ENCODE measurements at places on chromosomes 3 and 15.

DNA sequence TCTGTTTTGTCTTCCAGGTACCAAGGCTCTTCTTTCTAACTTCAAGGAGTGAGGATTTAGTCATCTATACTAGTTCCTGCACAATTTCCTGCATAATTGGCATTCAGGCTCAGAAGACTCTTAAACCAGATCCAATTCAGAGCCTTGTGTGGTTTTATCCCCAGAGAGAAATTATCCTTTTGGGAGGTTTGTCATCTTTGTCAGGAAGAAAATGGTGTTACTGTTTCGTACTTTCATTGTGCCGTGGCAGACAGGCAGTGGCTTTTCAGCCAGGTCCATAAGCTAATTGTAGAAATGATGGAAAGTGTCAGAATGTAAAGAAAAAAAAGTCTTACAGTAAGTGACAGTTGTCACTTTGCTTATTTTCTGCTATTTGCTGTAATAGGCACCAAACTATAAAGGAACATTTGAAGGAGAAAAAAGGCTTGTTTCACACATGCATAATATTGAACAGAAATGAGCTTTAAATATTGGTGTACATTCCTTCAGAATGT lies 82.8 kb downstream of the CADM2 start:
- DNase-seq, result no peak

DNA sequence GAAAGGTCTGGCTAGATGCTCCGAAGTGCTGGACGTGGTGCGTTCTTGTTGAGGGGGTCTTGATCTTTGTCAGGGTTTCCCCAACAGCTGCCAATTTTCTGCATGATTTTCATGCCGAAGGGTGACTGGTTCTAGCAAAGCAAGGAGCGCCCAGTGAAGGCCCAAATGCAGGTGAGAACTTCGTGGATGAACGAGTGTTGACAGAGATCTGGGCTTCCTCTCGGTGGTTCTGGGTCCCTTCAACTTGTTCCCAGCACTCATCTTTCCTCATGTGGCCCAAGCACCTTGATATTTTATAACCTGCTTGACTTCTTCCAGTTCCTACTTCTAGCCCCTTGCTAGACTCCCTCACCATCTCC lies 40.8 kb upstream of the TFRC start:
- no peak for DNase-seq

DNA sequence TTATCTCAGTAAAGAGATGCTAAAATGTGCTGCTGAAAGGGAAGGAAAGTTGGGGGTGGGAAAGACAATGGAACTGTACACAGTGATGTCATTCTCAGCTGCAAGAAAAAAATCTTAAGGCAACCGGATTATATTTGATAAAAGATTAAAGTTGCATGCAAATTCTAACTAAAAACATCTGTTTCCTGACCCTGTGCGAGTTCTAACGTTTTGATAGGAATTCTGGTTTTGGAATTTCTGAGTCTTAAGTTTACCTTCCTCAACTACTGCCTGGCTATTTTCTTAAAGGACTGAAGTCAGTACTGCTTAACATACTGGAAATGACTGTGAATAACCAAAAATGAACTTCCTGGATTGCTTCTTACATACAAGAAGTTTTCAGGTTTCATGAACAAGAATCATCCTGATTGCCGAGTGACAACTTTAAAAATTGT lies 115.5 kb downstream of the SLC25A26 start:
- peak; percentile 8 for DNase-seq

DNA sequence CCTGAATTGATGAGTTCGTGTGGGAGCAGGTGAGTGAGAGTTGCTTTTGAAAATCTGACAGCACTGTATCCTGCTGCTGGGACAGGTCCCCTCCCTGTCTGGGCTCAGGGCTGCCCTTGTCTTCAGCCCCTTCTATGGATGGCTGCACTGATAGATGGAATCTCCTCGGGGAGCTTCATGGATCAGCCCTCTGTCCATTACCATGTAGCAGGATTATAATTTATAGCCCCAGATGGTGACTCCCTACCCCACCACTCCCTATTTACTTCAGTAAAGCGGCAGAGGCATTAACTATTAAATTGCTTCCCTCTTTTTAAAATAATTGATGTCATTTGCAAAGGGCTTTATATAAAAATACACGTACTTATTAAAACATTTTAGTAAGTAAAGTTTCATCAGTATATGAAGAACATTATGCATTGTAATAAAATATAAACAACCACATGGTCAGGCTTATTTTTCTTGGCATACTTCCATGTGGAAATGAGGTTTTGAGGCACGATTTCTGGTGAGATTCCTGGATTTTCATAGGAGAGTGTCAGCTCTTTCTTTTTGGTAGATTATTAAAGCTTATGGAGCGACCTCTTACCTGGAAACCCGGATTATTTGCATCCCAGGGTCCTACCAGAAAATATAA lies 38.5 kb downstream of the MAP3K13 start:
- peak; percentile 12 for DNase-seq

DNA sequence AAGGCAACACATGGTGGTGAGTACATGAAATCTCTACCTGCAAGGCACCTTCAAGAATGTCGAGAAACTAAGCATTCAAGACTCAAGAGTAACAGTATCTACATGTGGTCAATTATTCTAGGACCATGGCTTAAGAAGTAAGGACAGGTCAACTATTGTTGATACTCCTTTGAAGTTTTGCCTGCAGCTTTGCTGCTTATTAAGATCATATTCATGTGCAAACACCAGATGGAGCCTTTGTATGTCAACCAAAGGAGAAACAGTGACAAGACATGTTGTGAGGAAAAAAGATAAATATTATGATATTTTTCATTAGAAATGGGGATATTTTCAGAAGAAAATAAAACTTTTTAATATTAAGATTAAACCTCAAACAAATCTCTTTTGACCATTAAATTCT lies 52.3 kb upstream of the FGF7 start:
- no peak for DNase-seq

DNA sequence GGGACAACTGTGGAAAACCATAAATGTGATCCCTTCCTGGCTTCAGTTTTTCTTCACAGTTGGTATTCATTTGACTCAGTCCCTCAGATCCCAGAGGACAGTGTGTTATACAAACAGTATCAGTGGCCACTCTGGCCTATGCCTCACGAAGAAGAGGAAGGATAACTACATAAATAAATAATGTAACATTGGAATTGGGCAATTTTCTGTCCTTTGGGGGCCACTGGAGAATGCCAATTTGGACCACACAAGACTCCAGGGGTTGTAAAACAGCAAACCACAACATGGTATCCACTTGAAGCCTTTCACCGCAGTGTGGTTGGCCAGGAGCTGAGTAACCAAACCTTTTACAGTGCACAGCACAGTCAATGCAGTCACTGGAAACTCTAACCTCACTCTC lies 1077.0 kb downstream of the ROBO2 start:
- DNase-seq, result peak; percentile 88

DNA sequence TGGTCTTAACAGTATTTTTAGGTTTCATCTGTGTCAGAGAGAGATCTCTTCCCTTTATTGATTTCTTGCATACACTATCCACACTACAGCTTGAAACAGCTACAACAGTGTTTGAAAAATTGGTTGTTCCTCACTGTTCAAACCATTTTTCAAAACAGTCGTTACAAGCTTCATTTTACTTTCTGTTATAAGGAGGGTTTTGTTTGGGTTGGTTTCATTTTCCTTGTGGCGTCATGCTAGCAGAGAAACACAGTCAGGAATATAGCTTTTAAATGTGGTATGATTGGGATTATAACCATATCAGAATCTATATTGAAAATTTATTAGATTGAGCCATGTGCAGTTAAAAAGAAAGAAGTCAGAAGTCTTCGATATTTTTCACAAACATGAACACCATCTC lies 400.6 kb downstream of the ZBTB20 start:
- DNase-seq, result no peak

- DNase-seq, result no peak
Observed at GRCh38 chr15:66454143-66454542, 43.4 kb downstream of the SNAPC5 start.

DNA sequence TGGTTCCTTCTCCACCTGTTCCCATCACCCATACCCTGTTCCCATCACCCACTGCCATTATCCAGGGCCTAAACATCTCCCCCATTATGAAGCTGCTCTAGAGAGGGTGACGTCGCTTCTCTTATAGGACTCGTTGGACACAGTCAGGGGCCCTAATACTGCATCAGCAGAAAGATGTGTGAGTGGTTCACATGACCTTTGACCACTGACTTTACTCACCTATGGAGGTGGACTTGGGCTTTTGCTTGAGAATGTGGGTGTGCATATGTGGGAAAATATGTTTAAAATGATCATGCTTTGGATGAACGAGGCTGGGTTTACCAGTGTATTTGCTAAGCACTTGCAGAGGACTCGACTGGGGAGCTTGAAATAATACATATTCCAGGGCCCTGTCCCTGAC lies 26.8 kb downstream of the RBP2 start:
- DNase-seq, result no peak

- DNase-seq, result no peak
Observed at GRCh38 chr3:44065311-44066094, 176.2 kb upstream of the TOPAZ1 start.

GRCh38 chr15:52020221-52021085 lies 1.4 kb downstream of the MAPK6 start:
- no peak for DNase-seq

DNA sequence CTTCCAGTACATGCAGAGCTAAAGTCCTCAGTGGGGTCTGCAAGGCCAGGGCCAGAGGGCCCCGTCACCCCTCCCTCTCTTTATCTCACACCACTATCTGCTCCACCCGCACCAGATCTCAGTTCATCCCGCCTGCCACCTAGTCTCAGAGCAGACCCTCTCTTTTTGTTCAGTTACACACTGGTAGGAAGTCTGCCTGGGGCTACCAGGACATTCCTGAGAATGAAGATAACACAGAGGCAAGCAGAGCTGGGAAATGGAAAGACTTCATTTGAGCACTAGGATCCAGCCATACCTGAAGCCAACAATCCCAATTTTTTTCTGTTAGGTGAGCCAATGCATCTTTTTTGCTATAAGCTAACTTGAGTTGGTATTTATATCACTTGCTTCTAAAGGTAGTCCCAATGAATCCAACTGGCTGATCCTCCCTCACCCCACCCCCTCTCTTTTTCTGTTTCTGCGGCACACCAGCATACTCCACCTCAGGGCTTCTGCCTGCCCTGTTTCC lies 24.5 kb downstream of the ATP2B2 start:
- DNase-seq, result no peak

GRCh38 chr3:155024006-155024638 lies 56.0 kb upstream of the MME start:
- DNase-seq, result no peak

DNA sequence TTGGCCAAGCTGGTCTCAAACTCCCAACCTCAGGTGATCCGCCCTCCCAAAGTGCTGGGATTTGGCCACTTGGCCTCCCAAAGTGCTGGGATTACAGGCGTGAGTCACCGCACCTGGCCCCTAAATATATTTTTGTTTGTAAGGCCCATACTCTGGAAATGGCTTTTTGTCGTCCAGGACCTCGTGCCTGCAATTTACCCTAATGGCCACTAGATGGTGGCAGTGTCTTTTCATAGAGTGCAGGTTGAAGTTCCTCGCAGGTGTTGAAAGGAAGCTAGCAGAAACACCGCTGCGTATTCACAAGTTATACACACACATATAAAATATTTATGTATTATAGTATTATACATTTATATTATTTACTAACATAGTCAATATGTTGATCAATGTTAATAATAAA lies 97.2 kb downstream of the LRTM1 start:
- DNase-seq, result no peak

DNA sequence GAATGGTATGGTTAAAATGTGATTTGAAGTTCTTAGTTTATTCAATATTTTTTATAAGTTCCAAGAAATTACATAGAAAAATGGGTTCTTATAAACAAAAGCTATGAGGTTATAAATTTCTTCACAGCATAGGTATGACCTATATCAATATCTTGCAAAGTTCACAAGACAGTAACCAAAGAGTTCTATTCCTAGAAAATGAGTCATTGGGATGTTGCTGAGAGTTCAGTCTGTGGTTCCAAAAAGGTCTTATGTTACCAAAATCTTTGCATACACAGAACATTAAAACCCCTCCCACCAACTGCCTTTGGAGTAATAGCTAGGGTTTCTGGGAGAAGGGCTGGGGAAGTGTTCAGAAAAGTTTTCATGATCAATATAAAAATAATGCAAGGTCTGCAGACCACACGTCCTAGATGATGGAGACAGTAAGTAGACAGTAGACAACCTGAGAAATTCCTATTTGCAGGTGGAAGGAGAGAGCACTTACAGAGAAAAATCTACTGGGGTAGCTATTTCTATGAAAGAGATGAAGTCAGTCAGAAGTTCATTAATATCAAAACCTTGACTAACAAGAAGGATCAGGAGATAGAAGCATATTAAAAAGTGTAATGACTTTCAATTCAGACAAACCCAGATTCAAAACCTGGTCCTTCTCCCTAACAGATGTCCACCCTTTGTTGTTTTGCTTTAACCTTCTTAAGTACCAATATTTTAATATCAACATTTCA lies 279.3 kb downstream of the KCNH8 start:
- no peak for DNase-seq

DNA sequence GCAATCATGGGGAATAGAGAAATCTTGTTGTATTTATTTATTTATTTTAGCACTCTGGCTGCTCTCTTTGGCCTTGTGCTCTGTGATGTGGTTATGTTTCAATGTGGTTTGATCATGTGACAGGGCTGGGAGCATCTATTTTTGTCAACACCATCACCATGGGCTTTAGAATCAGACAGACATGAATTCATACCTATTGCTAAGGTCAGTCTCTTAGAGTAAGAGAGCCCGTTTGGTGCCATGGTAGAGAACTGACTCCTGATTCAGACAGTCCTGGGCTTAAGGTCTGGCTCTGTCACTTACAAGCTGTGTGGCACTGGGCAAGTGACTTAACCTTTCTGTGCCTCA lies 157.0 kb downstream of the RYR3 start:
- no peak for DNase-seq

GRCh38 chr3:72665701-72666446 lies 182.4 kb downstream of the SHQ1 start:
- no peak for DNase-seq

DNA sequence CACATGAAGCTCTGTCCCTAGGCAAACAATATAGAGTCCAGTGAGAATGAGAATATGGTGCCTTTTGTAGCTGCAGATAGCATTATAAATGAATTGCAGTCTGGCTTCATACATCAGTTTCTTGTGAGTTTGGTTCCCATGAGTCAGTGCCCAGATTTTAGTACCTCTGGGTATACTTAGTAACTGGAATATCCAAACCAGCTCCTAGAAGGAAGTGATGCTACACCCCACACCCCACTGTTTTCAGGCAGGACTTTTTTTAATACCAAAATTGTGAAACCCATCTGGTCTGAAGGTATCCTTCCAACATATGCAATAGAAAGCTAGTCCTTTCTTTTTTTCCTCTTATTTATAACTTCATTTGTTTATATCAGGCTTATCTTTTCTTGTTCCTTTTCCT lies 42.1 kb upstream of the FOXP1 start:
- no peak for DNase-seq

DNA sequence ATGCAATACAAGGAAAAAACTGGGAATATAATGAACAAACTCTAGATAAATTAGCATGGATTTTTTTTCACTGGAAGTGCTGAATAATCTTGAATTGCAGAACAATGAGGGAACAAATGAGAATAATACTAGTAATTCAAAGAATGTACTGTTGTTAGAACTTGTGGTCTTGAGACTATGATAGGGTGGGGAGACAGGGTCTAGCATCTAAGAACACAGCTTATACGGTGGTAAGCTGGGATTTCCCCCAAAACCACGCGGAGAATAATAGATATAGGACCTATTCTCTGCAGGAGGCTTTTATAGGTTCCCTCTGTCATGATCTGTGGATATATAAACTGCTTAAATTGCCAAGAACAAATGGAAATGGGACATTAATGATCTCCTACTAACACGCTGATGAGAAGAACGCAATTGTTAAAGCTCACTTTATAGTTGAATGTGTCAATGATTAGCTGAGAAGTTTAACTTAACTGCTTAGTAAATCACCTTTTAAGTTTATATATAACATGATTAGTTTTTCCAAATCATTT lies 692.3 kb downstream of the ZPLD1 start:
- peak; percentile 78 for DNase-seq
